Right hindlimb (tissue), 1 donor: ENCODE measurements at places on chromosomes 13 and 19.

DNA sequence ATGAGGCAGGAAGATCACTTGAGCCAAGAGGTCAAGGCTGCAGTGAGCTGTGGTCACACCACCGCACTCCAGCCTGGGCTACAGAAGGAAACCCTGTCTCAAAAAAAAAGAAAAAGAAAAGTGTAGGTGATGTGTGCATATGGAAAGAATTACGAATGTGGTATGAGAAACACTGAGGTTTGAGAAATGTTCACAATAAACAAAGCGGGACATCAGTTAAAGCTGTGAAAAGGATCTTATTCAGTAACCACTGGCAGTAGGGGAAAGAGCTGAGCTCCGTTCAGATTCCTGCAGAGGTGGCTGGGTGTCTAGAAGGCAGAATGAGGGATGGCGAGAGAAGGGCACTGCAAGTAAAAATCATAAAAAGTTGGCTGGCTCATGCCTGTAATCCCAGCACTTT lies 4.1 kb upstream of the IGSF23 start:
- DNase-seq: no peak

DNA sequence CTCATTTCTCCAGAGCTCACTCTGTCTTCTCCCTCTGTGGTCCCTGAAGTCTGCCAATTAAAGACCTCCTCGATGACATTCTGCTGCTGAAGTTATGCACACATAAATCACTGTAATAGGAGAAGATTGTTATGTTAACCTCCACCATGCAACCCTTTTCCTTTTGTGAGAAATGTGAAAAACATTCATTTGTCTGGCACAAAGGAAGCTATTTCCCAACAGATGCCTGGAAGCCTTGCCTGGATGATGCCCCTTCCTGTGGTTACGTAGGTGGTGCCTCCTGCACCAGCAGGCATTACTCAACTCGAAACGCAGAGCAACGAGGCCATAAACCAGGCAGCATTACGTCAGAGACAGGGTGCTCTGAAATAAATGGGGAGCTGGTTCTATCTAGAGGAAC lies 327.4 kb upstream of the ZNF507 start:
- no peak for DNase-seq

- no peak for DNase-seq
These were observed 12.1 kb downstream of the SETDB2 start for GRCh38 chr13:49456156-49456555.

DNA sequence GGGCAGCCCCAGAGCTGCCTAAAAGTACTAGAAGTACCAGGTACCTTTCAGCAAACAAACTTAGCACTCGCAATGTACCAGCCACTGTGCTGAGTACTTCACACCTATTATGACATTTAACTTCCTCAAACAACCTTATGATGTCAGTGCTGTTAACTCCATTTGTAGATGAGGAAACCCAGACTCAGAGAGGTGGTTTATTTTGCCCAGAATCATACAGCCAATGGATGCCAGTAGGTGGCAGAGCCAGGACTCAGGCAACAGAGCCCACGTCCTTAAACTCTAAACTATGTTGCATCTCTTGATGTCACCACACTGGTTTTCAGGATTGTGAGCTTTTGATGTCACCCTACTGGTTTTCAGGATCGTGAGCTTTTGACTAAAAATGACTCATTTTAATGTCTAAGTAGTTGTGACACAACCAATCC lies 78.9 kb downstream of the FLT1 start:
- no peak for DNase-seq

DNA sequence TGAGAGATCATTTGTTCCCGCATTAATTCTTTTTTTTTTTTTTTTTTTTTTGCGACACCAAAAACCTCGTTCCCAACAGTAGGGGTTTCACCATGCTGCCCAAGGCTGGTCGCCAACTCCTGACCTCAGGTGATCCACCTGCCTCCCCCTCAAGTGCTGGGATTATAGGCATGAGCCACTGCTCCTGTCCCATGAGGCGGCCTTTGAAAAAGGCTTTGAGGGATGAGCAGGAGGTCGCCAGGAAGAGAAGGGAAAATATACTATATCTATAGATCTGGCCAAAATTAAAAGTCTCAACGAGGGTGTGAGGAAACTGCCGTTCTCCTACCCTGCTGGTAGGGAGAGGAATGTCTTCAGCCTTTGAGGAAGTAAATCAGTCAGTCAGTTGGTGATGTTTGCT lies 26.2 kb downstream of the ZNF473 start:
- no peak for DNase-seq

- peak; percentile 80 for DNase-seq
These were observed at the start of gene BRD4 for GRCh38 chr19:15332311-15332996. BRD4 (minus strand) TSS chr19:15332539; CDS start chr19:15273099, 59,440 bp downstream.

- no peak for DNase-seq
These were observed 605 bp upstream of the CDK8 start for GRCh38 chr13:26253262-26253786.

GRCh38 chr13:36567485-36567884 lies 106.3 kb upstream of the SERTM1 start:
- DNase-seq: no peak

DNA sequence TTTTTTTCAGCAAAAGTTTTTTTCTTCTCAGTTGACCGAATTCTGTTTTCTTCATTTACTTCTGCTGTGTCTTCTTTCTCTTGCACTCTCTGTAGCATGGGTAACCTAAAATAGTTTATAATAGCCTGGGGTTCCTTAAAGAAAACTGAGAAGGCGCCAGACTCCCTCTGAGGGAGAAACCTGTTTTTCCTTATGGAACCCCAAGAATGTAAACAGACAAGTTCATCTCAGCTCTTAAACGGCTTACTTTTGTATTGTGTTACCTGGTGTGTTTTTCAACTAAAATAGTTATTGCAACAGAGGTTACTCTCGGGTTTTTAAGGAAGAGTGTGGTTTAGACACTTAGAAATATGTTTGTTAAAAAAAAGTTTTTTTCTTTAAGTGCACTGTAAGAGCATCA lies 23.8 kb upstream of the TM9SF2 start:
- DNase-seq: no peak

DNA sequence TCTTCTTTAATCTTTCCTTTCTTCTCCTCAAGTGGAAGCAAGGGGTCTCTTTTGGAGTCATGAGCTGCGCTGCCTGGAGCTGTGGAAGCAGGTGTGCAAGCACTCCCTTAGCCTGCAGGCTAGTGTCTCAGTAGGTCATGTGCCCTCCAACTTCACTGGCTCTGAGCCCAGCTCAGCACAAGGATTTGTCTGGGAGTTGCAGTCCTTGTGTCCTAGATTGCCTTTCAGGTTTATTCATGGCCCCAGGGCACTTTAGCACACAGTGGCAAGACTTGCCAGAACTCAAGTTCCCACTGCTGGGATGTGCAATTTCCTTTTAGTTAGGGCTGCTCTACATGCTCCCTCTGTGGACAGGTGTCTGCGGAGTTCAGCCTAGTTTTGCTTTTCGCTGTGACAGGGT lies 211.7 kb downstream of the LIG4 start:
- DNase-seq: no peak

- no peak for DNase-seq
These were observed 116.6 kb downstream of the CYSLTR2 start for GRCh38 chr13:48770372-48770771.

GRCh38 chr13:43864921-43865320 lies 14.6 kb downstream of the CCDC122 start:
- no peak for DNase-seq

DNA sequence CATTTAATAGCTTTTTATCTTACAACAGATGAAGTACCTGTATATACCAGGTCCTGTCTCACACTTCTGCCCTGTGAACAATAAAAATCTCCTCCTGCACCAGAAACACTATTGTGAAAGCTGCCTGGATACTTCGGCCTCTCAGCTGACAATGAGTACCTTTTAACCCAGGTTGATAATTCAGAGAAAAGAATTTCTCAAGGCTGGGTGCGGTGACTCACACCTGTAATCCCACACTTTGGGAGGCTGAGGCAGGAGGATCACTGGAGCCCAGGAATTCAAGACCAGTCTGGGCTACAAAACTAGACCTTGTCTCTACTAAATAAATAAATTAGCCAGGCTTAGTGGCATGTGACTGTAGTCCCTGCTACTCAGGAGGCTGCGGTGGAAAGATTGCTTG lies 65.3 kb upstream of the TM9SF2 start:
- DNase-seq: no peak

GRCh38 chr13:46479691-46480090 lies 73.3 kb upstream of the LRCH1 start:
- DNase-seq: no peak

DNA sequence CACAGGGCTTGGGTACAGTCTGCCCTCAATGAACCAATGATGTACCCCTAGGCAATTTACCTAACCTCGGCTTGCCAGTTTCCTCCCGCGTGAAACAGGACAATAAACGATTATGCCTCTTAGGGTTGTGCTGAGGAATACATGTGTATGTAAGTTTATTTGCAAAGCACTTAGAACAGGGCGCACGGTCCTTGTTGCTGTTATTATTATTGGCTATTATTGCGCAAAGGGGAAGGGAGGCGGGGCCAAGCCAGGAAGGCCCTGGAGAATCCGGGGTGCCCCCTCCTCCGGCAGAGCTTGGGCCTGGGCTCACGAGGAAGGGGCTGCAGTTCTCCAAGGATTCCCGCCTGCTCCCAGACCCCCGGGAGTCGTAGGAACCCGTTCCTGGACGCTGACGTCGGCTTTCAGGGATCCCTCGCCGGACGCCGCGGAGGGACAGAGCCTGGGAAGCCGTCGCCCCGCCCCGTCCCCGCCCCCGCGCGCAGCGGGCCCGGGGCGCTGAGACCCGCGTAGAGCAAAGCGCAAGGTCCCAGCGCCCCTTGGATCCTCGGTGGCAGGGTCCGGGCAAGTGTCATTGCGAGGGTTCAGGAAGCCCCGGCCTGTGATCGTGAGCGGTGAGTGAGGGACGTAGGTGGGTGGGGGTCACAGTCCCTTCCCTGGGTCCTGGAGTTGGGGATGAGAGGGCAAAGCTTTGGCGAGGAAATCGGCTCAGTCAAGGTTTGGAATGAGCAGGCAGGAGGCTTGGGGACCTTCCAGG lies at the start of gene TMEM91:
TMEM91 (plus strand) TSS at position 293 of the 757 bp plus-strand sequence. CDS start 1,777 bp downstream, outside the sequence.
- peak; percentile 46 for DNase-seq

DNA sequence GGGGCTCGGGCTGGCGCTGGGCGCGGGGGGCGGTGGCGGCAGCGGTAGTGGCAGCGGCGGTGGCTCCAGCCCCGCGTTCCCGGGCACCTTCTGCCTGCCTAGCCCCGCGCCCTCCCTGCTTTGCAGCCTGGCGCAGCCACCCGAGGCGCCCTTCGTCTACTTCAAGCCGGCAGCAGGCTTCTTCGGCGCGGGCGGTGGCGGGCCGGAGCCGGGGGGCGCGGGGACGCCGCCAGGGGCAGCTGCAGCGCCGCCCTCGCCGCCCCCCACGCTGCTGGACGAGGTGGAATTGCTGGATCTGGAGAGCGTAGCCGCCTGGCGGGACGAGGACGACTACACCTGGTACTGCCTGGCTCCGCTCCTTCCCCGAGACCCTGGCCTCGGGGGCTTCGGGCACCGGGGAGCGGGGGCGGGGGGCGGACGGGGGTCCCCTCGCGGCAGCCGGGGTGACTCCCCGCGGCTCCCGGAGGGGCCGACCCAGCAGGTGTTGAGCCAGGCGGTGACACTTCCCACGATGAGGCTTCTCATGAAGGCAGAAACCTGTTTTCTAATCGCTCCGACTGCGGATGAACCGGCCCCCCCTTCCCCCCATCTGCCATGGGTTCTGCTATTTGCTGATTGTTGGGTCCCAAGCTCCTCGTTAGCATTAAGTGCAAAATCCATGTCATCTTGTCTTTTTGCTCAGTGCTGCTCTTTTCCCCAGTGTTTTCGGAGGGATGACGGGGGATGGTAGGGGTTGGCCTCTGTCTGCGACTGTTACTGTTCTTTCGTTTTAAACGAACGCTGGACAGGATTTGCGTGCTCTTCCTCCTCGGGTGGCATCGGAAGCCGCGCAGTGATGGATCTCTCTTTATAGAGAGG lies 943 bp downstream of the SLAIN1 start:
- DNase-seq: peak; percentile 33

DNA sequence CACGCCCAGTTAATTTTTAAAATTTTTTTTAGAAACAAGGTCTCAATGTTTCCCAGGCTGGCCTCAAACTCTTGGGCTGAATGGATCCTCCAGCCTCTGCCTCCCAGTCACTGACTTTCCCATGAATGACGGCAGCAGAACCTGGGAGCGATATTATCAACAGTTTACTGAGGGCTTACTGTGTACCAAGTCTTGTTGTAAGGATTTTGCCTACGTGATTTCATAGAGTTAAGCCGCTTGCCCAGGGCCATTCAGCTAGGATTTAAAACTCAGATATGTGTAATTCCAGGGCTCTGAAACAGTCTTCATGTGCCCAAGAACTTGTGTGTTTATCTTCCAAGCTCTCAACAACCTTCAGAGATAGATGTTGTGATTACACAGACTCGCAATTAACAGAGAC lies 6.0 kb upstream of the KXD1 start:
- DNase-seq: no peak

DNA sequence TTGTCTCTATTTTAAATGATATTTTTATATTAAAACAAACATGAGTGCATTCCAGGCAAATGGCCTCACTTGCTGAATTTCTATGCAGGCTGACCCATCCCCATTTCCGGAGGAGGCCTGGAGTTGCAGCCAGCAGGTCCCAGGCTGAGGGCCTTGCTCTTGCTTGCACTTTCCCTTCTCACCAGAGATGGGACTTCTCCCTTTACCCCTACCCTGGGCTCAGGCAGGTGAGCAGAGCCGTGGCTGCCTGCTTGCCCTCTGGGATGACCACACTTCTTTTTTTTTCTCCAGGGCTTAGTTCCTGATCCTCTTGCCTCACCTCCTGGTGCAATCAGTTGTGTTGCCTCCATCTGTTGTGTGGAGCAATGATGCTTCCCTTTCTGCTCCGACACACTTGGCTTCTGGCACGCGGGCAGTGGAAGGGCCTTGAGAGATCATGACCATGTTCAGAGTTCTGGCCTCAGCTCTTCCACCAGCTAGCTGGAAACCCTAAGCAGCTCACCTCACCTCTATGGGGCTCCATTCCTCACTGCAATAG lies 11.1 kb upstream of the OLFM4 start:
- no peak for DNase-seq

GRCh38 chr19:45217193-45217956 lies 27.8 kb downstream of the EXOC3L2 start:
- no peak for DNase-seq

GRCh38 chr13:112928972-112929782 lies 39.8 kb upstream of the MCF2L start:
- no peak for DNase-seq

DNA sequence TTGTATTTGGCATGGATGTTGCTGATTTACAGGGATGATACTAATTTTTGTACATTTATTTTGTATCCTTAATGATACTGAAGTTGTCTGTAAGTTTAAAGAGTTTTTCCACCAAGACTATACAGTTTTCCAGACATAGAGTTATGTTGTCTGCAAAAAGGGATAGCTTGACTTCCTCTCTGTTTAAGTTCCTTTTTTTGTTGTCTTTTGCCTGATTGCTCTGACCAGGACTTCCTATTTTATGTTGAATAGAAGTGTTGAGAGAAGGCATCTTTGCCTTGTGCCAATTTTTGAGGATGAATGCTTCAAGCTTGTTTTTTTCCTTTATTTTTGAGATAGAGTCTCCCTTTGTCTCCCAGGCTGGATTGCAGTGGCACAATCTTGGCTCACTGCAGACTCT lies 36.8 kb upstream of the ZNF681 start:
- no peak for DNase-seq

DNA sequence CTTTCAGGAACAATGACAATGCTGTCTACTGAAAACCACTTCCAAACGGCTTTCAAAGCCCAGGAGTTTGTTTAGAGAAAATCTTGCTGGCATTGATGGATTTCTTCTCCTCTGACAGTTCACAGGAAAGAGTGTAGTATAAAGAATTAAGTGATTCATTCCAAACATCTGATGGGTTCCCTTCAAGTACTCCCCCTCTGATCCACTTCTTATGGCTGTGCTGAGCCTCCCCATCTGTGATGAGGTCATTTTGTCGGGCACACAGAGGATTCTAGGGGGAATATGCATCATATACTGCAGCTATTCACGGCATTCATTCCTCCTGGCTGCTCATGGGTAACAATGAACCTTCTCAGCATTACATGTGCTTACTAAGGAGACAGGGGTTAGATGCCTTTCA lies 107.9 kb downstream of the RGCC start:
- peak; percentile 62 for DNase-seq
